ENCODE measurements at places on chromosomes 6 and 20.
A peak's percentile ranks its signal among the peaks of the same experiment; 100 is the strongest.

DNA sequence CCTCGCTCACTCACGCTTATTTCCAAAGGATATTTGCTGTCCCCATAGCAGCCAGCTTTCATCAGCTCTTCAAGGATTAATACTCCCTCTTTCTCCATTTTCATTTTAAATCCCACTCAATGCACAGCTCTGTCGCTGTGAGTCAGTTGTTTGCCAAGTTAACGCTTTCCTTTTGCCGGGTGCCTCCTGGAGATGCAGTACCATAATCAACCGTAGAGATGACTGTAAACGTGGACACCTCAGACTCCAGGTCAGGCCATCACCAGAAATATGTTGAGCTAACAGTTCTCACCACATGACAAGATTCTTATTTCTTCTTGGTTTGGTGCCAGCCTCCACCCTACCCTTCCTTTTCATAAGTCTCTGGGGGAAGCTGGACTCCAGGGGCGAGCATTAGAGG lies 66.6 kb upstream of the TAB2 start:
- no peak for DNase-seq

DNA sequence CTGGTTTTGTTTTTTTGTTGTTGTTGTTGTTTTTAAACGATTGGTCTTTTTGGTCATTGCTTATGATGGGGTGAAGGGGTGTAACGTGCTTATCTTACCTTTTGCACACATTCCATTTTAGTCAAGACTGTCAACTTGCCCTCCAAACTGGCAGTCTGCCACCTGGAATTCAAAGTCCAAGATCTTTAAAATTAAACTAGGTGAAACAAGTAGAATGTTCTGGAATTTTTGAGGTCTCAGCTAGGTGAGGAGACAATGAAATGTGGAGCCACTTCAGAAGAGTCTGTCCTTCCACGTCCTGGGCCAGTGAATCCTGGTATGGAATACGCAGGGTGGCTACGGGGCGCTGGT lies 344.6 kb downstream of the ZFAND3 start:
- DNase-seq, result no peak

DNA sequence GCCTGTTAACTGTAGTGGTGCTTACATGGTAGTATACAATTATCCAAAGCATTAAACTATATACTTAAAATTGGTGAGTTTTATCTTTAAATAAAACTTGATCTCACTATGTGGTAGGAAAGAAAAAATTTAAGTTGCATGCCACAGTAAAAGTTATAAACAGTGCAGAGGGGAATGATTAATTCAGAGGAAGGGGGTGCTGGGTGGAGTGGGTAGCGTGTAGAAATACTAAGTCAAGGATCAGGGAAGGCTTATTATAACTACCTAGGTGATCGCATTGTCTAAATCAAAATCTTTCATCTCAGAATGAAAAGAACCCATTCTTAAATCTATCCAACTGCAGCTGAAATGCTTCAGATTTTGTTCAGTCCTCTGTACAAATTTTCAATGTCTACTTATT lies 428.3 kb downstream of the ADGRB3 start:
- DNase-seq, result no peak

GRCh38 chr6:46690911-46691451 lies 3.3 kb downstream of the TDRD6 start:
- no peak for DNase-seq

DNA sequence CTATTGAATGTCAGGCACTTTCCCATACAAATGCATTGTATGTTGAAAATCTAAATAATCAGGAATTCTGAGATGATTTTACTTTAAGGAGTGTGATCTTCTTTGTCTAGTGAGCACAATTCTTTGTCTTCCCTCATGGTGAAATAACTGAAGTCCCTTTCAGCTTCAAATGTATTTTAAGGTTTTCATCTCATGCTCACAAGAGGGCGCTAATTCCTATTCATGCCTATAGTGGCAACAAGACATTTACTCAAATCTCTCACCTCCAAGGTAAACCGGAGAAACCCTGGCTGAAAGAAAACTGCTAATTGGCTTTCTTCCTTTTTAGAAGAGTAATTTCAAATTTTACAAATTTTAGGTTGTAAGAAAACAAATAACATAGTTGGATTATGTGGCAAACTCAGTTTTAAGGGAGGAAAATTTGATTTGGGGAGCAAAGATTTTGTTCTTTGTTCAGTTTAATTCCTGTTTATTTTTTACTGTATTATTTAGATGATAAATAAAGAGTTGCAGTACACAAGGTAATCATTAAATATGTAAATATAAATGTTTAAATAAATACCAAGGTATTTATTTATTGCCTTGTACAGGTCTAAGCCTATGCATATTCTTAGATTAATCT lies 69.1 kb downstream of the SLC35F1 start:
- DNase-seq, result no peak

- DNase-seq, result no peak
These were observed 139.7 kb downstream of the TRDN start for GRCh38 chr6:123497025-123497424.

DNA sequence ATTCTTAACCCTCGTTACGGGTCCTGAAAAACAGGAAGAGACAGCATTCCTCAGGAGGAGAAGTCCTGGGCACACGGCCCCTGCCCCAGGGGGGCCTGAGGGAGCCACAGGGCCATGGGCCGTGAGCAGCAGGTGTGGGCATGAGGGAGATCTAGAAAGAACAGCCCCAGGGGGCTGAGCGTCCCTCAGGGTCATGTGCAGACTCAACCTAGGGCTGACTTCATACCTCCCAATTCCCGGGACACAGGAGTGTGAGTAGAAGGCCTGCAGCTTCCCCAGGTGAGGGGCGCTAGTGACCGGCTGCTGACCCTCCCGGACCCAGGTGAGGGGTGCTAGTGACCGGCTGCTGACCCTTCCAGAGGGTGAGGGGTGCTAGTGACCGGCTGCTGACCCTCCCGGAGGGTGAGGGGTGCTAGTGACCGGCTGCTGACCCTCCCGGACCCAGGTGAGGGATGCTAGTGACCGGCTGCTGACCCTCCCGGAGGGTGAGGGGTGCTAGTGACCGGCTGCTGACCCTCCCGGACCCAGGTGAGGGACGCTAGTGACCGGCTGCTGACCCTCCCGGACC lies 35.1 kb downstream of the FRMD1 start:
- DNase-seq, result no peak

DNA sequence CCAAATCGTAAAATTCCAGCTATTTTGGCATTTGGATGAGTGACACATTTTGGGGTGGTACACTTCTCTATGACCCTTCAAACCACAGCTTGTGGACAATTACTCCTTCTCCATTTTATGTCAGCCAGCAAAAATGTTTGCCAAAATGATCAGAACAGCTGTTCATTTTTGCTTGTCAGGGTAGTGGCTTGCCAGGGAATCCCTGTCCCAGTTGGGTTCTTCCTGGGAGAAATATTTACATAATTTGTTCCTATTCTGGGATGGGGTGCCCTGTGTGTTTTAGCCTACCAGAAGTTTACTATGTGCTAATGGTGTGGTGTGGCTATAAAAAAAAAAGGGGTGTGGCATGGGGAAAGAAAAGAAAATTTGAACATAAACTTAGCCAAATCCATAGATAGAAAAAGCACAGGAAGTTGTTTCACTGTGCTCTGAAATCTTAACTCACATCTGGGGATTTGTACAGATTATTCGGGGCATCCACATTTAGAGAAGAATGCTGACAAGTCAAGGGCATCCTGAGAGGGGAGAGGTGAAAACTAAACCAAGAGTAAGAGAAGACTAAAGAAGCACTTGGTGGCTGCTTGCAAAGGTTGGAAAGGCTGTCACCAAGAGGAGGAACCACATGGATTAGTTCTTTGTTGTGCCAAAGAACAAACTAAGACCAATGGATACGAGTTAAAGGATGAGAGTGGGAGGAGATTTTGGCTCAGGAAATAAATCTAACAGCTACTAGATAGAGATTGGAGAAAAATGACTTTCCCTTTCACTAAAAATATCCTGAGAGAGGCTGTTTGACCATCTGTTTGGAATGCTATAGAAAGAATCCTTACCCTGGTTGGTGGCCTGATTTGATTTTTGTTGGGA lies 55.2 kb upstream of the RBM24 start:
- no peak for DNase-seq

DNA sequence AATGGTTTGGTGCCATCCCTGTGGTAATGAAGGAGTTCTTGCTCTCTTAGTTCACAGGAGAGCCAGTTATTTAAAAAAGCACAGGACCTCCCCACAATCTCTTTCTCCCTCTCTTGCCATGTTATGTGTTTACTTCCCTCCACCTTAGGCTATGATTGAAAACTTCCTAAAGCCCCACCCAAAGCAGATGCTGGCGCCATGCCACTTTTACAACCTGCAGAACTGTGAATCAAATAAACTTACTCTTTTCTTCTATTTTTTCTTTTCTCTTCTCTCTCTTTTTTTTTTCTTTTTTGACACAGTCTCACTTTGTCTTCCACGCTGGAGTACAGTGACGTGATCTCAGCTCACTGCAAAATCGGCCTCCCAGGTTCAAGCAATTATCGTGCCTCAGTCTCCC lies 508.4 kb upstream of the EPHA7 start:
- no peak for DNase-seq

DNA sequence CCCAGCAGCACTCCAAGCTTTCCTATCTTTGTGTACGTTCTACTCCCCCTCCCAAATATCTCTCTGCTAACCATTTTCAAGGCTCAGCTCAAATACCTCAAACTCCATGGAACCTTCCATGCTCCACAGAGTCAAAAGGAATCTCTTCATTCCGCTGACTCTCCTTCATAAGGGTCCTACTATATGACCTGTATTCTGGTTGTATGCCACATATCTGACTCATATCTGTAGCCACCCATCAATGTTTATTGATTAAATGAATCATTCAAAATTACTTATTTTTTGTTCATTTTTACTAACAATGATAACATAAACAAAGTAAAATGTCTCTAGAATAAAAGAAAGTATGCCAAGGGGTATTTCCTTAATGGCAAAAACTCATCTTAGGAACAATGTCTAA lies 123.2 kb downstream of the ARHGAP18 start:
- no peak for DNase-seq

GRCh38 chr6:42745083-42745639 lies 742 bp downstream of the TBCC start:
- DNase-seq, result peak; percentile 24

GRCh38 chr6:83371423-83371822 lies 59.4 kb downstream of the ME1 start:
- DNase-seq, result no peak

DNA sequence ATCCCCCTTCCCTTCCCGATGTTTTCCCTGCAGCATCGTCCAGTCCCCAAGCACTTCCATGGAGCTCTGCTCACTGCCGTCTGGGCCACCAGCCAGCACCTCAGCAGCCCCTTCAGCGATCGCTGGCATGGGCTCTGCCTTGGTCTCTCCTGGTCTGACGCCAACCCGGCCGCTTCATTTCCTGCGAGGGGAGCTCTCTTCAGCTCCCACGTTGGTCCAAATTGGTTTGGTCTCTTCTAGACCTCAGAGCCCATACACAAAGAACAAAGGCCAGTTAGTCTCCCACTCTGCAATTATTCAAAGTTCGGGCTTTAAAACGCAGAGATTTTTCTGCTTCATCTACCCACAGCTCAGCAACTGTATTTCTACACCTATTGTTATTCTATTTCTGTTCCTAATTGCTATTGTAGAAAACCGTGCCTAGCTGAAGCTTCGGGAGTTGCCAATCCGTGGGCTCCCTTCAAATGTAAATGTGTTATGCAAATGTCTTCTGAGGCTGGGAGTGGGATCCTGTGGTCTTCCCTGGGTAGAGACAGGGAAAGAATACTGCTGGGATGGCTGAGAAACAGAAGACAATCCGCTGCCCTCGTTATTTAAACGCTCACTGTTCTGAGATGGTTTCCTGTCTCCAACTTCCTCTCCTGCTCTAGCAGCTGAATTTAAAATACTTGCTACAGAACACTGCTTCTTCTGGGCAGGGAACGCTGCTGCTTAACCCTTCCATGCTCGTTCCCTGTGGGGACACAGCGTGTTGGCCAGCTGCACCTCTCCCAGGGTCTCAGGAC lies 154.2 kb upstream of the QKI start:
- DNase-seq, result peak; percentile 46

GRCh38 chr20:39398656-39399055 lies 436.5 kb downstream of the DHX35 start:
- DNase-seq, result no peak

DNA sequence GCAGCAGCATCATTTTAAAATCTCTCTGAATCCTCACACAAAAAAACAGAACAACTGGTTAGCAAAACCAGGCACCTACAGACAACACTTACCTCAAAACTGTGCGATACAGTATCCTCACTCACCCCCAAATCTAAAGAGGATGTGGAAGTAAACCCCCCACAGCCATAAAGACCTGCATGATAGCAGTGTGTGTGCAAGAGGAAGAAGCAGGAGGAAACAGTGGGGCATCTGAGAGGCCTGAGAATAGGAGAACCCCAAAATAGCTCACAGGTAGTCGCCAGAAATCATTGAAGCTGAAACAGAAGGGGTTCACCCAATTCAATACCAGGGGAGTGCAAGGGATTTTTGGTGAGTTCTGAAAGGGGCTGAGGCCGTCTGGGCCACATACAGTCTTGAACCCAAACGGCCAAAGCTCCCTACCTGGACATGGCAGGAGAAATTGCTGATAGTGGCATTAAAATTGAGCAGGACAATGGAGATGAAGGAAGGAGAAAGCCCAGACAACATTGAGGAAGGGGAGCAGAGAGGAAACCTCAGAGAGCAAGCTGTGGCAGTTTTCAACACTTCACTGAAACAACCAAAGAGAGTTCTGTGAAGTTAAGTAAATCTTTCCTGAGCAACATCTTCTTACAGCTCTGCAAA lies 129.7 kb downstream of the FIG4 start:
- no peak for DNase-seq

DNA sequence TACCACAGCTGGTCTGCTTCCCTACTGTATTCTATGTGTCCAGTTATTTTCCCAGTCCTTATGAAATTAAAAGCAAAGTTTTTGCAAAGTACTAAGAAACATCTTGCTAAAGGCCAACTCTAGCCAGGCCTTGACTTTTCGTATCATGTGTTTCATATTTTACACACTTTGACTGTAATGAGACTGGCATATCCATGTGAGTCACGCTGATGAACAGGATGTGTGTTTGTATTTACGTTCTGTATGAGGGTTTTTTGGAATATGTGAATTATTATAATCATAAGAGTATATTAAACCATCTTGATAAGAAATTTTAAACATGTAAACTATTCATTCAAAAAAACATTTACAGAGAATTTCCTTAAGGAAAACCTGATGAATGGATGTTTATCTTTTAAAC lies 59.7 kb downstream of the EYA4 start:
- no peak for DNase-seq

GRCh38 chr20:2914160-2914559 lies 40.9 kb downstream of the PTPRA start:
- DNase-seq, result no peak

GRCh38 chr6:87391334-87391733 lies 16.4 kb upstream of the CFAP206 start:
- DNase-seq, result no peak

GRCh38 chr6:106710580-106710979 lies 81.2 kb downstream of the QRSL1 start:
- DNase-seq, result no peak

DNA sequence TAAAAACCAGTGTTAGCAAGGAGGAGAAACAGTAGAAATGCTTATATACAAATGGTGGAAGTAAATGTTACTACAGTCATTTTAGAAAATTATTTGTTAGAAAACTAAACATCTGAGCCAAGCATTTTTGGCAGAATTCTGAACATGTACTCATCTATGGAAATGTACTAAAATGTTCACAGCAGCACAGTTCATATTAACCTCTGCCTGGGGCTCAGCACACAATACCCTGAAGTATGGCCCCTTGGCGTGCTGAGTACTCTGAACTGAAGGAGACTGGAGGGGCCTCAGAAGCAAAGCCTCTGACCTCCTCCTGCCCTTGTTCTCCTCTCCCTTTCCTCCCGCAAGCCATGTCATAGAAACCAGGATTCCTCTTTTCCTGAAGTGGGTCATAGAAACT lies 66.2 kb upstream of the RALGAPA2 start:
- no peak for DNase-seq
